SW480 (cell line): ENCODE measurements at places on chromosomes 1 and 21.
A peak's percentile ranks its signal among the peaks of the same experiment; 100 is the strongest.

DNA sequence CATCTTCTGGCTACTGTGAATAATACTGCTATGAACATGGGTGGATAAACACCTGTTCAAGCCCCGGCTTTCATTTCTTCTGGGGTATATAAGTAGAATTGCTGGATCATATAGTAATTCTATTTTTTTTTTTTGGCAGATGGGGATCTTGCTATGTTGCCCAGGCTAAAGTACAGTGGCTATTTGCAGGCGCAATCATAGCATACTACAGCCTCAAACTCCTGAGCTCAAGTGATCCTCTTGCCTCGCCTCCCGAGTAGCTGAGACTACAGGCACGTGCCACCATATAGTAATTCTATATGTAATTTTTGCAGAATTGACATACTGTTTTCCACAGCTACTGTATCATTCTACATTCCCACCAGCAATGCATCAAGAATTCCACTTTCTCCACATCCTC, 27.8 kb downstream of the UBR4 start:
- no peak for DNase-seq

DNA sequence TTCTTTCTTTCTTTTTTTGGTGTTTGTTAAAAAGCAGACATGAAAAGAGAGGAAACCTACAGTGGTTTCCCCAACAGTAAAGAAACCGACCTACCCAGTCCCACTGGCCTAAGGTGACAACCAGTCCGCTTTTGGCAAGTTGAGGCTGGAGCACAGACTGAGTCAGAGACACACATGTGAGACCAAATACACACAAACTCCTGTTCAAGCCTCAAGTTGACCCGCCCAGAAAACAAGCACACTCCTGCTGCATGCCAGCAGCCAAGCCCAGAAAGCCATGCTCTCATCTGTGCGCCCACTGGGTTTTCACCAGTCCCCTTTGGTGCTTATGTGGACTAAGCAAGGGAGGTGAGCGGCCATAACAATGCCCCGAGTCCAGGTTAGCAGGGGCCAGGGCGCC, 64.6 kb upstream of the GPR153 start:
- no peak for DNase-seq

- DNase-seq: no peak
These were observed 24.7 kb upstream of the RAB3GAP2 start for GRCh38 chr1:220296981-220297380.

DNA sequence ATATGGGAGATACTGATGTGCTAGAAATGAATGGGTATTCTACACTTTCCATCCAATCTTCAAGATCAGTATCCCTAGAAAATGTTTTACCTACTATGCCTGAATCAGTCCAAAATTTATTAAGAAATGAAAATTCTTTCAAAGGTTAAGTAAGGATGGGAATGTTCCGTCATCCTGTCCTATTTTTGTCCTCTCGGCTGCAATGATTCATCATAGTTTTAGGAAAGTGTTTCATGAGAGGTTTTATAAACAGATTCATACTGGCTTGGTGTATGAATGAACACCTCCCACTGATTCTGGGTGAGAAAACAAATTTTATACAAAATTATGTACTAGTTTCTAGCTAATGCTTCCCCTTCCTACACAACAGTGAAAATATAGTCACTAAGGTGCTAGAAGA, 504.6 kb upstream of the NR5A2 start:
- no peak for DNase-seq

DNA sequence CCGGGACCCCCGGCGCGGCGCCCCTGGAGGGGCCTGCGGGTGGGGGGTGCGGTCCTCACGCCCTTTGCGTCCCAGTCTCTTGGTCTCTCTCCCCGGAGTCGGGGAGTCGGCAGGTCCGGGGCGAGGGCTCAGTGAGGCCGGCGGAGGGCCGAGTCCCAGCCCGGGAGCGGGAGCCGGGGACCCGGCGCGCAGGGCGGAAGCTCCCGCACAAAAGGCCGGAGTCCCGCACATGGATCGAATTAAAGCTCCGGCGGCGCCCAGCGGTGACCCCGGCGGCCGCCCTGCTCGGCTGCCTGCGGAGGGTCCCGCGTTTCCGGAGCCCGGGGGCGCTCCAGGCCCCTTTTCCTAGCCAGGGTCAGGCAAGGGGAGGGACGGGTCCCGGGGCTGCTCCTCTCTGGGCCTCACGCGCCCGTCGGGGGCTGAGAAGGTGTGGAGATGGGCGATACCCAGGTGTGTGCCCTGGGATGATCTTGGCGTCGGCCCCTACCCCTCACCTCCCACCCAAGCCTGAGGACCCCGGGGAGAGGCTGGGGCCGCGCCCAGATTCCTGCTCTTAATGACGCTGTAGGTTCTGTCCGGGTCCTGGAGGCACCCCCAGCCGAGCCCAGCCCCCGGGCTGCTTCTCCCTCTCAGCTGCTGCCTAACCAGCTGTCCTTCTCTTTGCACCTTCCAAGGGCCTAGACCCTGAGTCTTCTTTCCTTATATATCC, 512 bp downstream of the FBLIM1 start:
- no peak for DNase-seq

DNA sequence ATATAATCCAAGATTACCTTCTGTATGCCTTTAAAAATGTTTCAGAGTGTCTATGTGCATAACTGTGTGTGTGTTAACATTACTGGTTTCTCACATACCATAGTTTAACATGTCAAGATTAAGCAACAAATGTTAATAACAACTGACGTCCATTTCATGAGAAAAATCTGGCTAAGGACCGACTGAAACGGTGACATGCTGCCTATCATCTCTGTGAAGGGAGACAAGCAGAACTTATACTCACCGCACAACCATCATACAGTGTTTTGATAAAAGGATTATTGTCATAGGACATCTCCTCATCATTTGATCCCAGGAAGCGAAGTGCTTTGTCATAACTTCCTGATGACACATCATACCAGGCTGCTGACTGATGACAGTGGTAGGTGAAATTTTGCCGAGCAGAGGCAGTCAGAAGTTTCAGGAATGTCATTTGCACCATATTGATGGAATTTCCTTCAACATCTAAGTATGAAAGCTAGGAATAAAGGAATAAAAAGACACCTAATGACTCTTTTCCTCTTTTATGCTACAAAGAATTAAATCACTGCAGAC, 228.8 kb downstream of the COL11A1 start:
- peak; percentile 65 for DNase-seq

- no peak for DNase-seq
These were observed 106.4 kb downstream of the IFI44 start for GRCh38 chr1:78755986-78756385.

DNA sequence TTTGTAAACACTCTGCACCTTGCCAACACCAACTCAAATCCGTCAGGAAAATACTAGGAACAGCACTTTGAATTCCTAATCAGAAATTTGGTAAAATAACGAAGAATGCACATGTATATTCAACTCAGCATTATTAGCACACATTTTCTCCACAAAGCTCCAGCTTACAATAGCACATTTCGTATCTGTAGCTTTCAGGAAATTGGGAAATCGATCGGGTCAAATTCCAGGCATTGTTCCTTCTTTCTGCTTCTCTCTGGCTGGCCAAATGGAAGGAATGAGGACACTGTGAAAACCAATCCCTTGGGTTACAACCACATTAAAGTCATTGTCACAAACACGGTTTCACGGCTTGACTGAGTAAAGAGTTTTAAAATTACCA, 58.6 kb downstream of the NPHP4 start:
- no peak for DNase-seq

GRCh38 chr1:153422450-153423068, 6.2 kb downstream of the S100A7A start:
- DNase-seq: peak; percentile 48

DNA sequence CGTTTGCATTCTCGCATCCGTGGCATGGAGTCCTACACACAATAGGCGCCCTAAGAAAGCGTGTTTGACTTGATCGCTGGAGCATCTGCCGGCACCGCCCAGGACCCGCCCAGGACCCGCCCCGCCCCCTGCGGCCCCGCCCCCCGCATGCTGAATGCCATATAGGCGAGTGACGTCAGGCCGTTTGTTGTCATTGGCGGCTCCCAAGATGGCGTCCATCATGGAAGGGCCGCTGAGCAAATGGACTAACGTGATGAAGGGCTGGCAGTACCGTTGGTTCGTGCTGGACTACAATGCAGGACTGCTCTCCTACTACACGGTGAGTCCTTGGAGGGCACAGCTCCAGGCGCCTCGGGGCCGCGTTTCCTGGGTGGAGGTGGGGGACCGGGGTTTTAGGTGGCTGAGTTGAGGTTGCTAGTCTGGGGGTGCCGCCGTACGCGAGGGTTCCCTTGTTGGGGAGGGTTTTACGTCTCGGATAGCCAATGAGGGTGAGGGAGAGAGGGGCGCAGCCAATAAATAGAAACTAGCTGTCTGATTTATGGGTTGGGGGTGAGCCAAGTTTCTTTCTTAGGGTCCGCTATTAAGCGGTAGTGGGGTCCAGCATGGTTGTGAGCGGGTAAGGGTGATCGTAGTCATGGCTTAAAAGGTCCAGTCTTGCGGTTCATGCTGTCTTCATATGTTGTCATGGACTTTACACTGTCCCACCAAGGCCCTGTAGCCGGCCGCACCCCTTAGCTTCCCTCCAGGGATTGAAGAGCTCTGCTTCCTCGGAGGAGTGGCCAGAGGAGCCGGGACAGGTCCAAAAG, at the start of gene OSBPL9:
Gene OSBPL9, plus strand, starts transcription at position 190 of the 806 bp plus-strand sequence. Its CDS starts 19 bp downstream, at position 209.
- DNase-seq: peak; percentile 87

DNA sequence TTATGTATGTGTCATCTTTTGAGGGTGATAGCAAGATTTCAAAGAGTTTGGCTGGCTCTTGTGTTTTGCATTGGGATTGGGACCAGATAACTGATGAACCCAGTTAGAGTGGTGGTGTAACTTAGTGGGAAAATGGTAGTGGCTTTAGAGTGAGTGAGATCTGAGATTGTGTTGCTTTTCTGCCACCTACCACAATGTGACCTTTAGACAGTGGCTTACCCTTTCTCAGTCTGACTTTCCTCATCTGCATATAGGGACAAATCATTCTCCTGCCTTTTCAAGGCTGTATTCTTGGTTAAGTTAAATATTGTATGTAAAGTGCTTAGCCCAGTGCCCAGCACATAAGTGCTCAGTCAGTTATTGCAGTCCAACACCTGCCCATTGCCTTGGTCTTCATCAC, 31.3 kb downstream of the CENPF start:
- no peak for DNase-seq

- DNase-seq: no peak
These were observed 21.6 kb downstream of the HUNK start for GRCh38 chr21:31894457-31894856.

DNA sequence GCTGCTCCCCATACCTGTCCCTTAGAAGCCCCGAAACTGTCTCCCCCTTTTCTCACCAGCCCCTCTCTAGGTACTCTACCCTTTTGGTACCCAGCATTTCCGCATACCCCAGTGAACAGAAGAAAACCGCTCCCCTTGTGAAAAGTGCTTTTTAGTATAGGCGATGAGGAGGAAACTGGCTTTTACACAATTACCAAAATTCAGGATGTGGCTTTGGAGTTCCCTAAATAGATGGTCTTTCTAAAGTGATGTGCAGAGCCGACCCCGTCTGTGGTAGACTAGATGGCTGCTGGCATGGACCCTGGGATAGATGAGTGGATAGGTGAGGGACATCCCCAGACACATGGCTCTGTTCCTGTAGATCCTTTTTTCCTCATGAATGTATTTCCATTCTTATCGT, 2.6 kb upstream of the PER3 start:
- DNase-seq: no peak

- DNase-seq: no peak
These were observed 43.7 kb upstream of the ABCG1 start for GRCh38 chr21:42175110-42175710.

GRCh38 chr1:113031171-113031933, 41.6 kb upstream of the LRIG2 start:
- no peak for DNase-seq

DNA sequence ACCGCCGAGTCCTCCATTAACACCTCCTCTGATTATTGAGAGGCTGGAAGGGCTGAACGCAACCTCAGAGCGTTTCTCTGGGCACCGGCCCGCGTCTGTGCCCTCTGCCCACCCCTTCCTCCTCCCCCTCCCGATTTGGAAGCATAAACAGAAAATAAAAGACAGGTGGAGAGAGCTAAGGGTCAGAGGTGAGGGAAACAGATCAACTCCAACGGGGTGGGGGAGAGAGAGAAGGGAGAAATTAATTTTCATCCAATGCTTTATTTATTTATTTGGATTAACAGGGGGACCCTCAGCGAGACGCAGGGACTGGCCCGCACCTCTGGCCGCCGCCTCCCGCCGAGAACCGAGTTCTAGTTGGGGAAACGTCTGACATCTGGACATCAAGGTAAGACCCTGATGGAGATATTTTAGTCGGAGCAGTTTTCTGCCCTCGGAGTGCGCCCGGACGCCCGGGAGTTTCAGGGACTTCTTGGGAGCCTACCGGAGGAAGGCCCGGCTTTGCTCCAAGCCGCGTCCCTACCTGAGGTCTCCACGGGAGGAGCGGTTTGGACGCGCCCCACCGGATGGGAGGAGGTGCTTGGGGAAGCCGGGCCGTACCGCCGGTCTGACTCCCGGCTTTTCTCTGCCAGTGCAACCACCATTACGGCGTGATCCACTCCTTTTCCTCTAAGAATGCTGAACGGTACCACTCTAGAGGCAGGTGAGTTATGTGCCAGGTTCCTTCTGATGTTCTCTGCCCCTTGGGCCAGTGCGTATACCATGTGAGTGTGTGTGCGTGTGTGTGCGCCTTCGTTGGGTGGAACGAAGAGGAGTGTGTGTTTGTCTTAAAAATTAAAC, 5.1 kb upstream of the LHX9 start:
- peak; percentile 23 for DNase-seq

DNA sequence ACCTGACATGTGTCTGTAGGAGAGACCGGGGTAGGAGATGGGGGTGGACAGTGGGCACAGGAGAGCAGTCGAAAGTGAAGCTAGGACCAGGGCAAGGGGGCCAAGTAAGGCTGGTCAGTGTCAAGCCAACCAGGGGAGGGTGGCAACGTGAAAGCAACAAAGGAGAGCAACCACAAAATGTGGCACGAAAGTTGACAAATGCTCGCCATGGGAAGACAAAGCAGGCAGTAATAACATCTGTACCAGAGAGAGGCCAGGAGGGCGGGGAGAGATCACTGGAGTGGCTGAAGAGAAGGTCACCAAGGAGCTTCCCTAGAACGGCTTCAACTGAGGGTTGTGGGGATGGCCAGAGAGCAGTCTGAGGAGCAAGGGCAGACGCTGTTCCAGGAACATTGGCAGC, 17.0 kb downstream of the QSOX1 start:
- no peak for DNase-seq
